ENCODE measurements at places on chromosomes 1 and 21. TPM values are rescaled to one million over a fixed set of nuclear protein-coding genes. Genes with fewer than 3 reads are reported as not detected.

GRCh38 chr1:204988196-204988595 is 54.8 kb upstream of the CNTN2 start:
- H3K4me1 ChIP-seq, result no peaks in the 10 kb centered on the region
- no peaks in the 10 kb centered on the region for H3K27me3 ChIP-seq
- no peaks in the 10 kb centered on the region for H3K36me3 ChIP-seq
- DNase-seq, result no peak
- H3K27ac ChIP-seq, result no peak overlapping the region

DNA sequence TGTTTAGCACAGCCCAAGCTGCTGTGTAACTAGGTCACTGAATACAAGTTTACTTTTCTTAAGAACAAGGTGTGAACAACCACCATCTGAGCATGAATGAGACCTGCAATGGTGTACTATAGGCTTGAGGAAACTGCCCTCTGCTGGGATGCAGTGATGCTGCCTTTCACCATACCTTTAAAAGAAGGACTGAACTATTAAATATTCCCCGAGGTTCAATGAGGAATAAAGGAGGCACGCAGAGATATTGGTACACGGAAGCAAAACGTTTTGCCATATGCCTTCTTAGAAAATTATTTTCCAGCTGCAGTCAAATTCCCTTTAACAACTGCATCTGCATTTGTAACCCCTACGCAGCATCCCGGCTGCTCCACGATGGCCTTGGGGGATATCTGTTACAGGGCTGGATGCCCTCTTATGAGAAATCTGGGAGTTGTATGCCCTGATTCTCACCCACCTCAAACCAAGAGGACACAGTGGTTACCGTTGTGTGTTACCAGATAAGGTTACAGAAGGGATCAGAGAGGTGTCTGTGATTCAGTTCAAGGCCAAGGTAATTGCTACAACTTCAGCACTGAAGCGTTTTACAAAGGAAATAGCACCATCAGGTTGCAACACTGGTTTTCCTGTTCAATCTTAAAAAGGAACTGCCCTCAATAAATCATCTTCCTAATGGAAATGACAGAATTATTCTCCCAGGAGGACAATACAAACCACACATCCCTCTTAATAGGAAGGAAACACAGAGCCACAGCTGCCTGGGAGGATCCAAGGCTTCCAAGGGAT is 470.5 kb downstream of the LTN1 start:
- H3K27me3 ChIP-seq, result no peaks in the 10 kb centered on the region
- H3K4me3 ChIP-seq, result no peak overlapping the region
- no peak for DNase-seq
- H3K4me1 ChIP-seq, result no peaks in the 10 kb centered on the region

- peaks cover 16% of the 10 kb centered on the region for H3K4me1 ChIP-seq
- no peak overlapping the region for H3K27ac ChIP-seq
- H3K36me3 ChIP-seq, result no peaks in the 10 kb centered on the region
- H3K27me3 ChIP-seq, result no peaks in the 10 kb centered on the region
These were observed 4.8 kb upstream of the LAPTM5 start for GRCh38 chr1:30762152-30762929.

SELL gene
- total RNA-seq, result 2.9 TPM

OR2AK2 gene
- total RNA-seq, result not detected

Data from transverse colon (tissue), 4 donors.